ENCODE measurements at places on chromosomes 6 and 20.

GRCh38 chr6:126628125-126628524 lies 288.2 kb downstream of the CENPW start:
- DNase-seq: no peak

- no peak for DNase-seq
Measured at GRCh38 chr6:1629316-1629715, 19.6 kb downstream of the FOXC1 start.

- peak; percentile 48 for DNase-seq
Measured at GRCh38 chr6:18317850-18318249, 53.5 kb upstream of the DEK start.

DNA sequence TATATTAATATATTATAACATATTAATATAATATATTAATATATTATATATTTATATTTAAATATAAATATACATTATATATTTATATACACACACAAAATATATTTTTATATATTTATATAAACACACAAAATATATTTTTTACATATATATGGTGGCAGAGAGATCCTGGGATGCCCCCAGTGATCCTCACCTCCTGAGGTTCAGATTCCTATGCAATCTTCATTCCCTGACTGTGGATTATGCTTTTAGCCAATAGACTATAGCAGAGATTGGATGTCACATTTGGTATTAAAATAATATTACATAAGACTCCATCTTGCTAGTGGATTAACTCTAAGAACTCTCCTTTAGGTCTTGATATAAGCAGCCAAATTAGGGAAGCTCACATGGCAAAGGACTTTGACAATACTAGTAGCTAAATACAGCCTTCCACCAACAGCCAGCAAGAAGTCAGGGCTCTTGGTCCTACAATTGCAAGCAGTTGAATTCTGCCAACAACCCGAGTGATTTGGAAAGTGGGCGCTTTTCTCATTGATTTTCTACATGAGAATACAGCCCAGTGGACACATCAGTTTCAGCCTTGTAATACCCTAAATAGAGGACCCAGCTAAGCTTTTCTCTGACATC lies 681.0 kb downstream of the C6orf118 start:
- no peak for DNase-seq

DNA sequence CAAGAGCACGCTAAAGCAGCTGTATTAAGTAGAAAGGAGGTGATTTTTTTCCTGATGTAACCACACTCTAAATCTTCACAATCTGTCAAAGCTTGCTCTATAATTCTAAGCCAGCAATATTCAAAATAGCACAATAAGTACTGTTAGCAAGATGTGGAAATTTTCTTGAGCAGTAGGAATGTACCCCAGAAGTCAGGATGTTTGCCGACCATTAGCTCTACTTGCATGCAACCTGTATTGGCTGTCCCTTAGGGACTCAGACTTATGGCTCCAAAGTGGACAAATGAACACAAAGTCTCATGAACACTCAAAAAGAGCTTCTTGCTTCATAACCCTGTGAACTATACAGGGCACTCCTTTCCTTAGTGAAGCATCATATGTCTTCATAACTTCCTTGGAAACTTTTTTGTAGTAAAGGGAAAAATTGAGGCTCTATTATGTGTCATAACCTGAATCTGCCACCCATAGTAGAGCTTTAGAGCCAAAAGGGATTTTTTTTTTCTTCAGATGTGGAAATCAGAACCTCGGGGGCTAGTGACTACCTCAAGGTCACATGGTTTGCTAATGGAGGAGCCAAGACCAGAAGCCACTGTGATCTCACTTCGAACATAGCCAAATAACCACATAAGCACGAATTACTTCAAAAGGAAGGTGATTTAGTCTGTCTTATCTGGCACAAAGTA lies 54.5 kb downstream of the ADGRG6 start:
- peak; percentile 14 for DNase-seq

DNA sequence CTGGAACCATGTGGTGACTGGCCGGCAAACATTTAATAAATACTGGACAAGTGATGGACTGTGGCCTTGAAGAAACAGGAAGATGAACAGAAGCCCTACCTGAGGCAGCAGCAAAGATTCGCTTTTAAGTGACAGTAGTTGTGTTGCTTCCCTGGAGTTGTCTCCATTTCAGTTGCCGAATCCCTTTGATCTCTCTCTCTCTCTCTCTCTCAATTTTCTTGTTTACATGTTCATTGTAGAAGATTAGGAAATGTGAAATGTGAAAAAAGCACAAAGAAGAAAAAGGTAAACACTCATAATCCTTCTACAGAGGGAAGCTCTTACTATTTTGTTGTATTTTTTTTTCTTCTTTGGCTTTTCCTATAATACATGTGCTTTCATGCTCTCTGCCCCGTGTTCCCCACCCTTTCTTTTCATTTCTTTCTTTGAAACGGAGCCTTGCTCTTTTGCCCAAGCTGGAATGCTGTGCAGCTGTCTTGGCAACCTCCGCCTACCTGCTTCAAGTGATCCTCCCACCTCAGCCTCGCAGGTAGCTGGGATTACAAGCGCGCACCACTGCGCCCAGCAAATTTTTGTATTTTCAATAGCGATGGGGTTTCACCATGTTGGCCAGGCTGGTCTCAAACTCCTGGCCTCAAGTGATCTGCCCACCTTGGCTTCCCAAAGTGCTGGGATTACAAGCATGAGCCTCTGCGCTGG lies 81.5 kb downstream of the SHLD1 start:
- DNase-seq: no peak
